Fibroblast of lung (primary cell): ENCODE measurements at places on chromosomes 2 and 18. TPM values are rescaled to one million over a fixed set of nuclear protein-coding genes. Genes with fewer than 3 reads are reported as not detected.

CPO gene
- not detected in 2 replicates for polyA plus RNA-seq

DNA sequence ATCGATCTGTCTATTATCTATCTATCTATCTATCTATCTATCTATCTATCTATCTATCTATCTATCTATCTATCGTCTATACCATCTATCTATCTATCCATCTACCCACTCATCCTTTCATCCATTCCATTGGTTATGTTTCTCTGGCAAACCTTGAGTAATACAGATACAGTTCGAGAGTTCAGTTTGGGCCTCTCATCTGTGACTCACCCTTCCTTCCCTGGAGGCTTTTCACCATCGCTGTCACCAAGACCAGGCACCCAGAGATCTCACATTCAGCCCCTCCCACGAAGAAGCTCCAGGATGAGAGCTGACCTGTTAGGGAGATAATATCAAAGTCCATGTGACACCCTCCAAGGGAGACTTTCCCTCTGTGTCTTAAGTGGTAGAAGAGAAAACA lies 164.1 kb upstream of the CELF4 start:
- H3K27me3 ChIP-seq: no peaks in the 10 kb centered on the region
- no peaks in the 10 kb centered on the region for H3K4me1 ChIP-seq
- DNase-seq: no peak
- no peak overlapping the region for H3K27ac ChIP-seq
- H3K36me3 ChIP-seq: no peaks in the 10 kb centered on the region

DNA sequence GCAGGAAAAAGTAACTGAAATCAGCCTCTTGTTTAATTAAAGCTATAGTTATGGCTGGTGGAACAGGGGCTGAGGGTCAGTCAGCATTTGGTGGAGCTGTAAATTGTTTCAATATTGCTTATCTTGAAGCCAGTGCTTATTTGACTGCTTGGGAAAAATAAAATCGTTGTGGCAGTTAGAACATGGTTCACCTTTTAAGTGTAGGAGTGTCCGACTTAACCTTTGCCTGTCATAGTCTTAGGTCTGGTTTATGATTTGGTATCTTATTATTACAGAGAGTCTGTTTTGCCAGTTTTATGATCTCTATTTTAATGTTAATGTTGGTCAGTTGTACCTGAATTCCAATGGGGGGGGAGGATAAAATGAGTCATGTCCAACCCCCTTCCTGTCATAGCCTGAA lies 27.2 kb upstream of the NOL4 start:
- no peak overlapping the region for H3K27ac ChIP-seq
- no peaks in the 10 kb centered on the region for H3K4me1 ChIP-seq
- H3K36me3 ChIP-seq: no peaks in the 10 kb centered on the region
- DNase-seq: no peak

DNA sequence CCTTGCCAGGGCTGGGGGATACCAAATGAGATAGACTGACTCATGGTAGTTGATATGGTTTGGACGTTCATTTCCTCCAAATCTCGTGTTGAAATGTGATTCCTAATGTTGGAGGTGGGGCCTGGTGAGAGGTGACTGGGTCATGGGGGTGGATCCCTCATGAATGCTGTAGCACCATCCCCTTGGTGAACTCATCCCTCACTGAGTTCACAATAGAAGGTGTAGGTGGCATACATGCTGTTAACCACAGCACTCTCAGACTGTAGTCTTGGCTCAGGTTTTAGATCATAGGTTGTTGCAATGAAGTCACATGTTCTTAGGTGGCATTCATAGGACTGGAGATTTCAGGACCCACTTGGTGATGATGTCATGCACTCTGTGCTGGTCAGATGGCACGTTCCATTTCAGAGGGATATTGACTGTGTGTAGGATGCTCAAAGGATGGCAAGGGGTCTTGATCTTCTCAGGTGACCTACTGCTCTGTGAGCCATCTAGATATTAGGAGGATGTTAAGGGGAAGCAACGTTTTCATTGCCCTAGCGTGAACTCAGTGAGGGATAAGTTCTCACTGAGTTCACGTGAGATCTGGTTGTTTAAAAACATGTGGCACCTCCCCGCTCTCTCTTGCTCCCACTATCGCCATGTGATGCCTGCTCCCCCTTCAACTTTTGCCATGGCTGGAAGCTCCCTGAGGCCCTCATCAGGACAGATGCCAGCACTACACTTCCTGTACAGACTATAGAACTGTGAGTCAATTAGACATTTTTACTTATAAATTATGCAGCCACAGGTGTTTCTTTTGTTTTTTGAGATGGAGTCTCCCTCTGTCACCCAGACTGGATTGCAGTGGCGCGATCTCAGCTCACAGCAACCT lies 73.8 kb upstream of the ACAA2 start:
- H3K36me3 ChIP-seq: no peaks in the 10 kb centered on the region
- no peak for DNase-seq

DNA sequence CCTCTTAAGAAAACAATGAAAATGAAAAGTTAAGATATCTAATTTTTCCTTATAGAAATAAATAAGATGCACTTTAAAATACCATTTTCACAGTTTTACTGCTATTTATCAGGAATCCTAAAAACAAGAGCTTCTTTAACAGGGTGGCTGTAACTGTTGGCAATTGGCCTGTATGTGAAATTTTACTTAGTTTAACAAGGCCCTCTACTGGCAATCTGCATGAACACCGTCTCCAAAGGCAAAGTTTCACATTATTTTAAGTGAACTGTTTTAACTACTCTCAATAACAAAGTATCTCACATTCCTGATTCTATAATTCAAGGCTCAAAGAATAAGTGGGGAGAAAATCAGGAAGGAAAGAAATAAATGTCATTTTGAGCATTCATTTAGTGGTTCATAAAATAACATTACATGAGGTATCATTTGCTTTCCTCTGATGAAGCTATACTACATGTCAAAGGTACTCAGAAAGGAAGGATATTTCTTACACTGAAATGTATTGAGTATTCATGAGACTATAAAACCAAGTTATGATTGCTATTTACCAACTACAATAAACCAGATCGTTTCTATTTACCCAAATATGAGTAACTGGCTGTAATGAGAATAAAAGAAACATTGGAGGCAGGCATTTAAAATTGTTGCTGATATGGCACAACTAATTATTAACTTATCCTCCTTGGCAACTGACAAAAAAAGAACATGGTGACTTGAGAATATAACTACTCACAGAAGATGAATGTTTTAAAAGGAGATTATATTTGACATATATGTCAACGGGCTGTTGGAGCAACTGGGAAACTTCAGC lies 7.0 kb downstream of the NCKAP5 start:
- H3K27me3 ChIP-seq: no peaks in the 10 kb centered on the region
- peaks cover 3% of the 10 kb centered on the region for H3K4me1 ChIP-seq

DNA sequence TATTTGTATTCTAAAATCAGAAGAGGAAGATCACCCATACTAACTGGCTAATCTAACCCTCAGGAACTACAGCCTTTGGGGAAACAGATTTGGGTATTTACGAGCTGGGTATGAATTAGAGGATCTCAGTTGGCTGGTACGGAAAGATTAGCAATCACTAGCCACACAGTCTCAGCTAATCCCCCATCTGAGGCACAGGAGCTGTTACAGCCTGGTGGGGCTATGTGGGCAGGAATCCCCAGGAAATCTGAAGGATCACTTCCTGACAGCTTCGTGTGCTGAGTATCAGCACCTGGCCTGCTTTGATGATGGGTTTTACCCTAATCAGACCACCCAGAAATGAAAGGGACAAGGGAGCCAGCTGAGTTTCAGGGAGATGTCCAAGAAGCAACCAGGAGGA lies 206.3 kb downstream of the AFF3 start:
- no peaks in the 10 kb centered on the region for H3K4me1 ChIP-seq
- H3K36me3 ChIP-seq: no peaks in the 10 kb centered on the region
- no peak overlapping the region for H3K4me3 ChIP-seq
- H3K27me3 ChIP-seq: peaks cover 3% of the 10 kb centered on the region

GDF7 gene
- 0.02 TPM in 1 of 2 replicates, not detected in the other for polyA plus RNA-seq

DNA sequence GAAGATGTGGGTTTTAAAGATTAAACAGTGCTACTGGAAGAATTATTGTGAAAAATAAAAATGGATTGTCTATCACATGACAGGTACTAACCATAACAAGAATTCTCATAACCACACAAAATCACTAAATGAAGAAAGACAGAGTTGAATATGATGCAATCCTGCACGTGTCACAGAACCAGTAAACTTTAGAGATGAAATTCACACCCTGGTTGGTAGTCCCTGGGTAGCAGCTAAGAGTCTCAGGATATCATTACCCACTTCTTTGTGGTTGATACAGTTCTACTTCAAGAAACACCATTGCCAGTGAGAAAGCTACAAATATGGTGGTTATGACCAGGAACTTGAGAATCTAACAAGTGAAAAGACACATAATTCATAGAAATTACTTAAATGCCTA lies 450.2 kb downstream of the ERBB4 start:
- no peaks in the 10 kb centered on the region for H3K27me3 ChIP-seq
- no peak overlapping the region for H3K27ac ChIP-seq
- H3K4me1 ChIP-seq: no peaks in the 10 kb centered on the region
- no peak for DNase-seq
